ENCODE measurements at places on chromosomes 1 and 21. TPM values are rescaled to one million over a fixed set of nuclear protein-coding genes. Genes with fewer than 3 reads are reported as not detected.
A peak's percentile ranks its signal among the peaks of the same experiment; 100 is the strongest.

GRCh38 chr1:107523736-107524135 is 382.9 kb downstream of the NTNG1 start:
- no peak for DNase-seq

GRCh38 chr1:151546011-151546925 is 6.2 kb downstream of the TUFT1 start:
- no peak for DNase-seq

- no peak for DNase-seq
These were observed 41.5 kb downstream of the CHIA start for GRCh38 chr1:111332190-111332589.

DNA sequence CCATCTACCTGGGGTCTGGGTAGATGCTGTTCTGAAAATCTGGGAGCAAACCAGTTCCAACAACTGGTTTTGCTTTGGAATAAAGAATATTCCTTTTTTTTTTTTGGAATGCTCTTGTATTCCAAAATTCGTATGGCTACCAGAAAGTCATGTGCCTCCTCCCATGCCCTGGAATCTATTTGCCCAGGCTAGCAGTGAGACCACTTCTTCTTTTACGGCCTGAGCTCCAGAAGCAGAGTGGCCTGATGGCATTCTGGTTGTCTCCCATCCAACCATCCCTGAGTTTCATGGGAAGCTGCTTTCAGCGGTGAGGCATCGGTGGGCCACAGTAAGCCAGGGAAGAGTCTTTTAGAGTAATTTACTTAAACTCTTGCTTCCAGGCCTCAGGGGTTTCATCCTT is 113.4 kb upstream of the RAB4A start:
- DNase-seq = no peak

DNA sequence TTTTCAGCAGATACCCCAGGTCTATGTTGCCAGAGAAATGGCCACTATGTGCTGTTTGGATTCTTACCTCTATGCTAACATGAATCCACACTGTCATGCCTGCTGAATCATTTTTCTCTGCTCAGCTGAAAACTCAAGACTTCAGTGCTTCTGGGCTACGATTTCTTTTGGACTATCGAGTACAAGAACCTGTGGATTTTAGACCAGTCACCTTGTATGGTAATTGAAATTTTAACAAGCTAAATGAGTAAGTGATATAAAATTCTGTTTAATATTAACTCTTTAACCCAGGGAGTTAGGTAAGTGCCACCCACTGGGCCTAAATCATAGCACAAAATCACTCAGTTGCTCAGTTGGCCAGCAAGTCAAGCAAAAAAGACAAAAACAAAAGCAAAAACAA is 35.8 kb downstream of the LHX8 start:
- no peak for DNase-seq

- no peak for DNase-seq
These were observed 1.2 kb downstream of the GPR88 start for GRCh38 chr1:100538913-100539835.

DNA sequence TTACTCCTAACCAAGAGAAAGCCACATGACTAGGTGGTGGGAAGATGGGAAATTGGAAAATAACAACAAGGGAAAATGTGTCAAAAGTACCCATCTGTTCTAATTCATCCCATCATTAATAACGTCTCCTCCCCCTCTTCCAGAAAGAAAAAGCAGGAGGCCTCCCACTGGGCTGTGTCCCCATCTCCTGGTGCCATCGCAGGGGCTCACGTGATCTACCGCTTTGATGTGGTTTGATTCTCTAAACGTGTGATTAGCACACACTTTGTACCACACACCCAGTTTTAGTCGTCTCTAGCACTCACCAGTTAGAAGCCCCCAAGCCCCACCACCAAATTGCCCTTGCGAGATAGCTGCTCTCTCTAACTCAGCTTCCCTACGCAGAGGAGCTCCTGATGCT is 353.6 kb downstream of the RRAGC start:
- DNase-seq = no peak

DNA sequence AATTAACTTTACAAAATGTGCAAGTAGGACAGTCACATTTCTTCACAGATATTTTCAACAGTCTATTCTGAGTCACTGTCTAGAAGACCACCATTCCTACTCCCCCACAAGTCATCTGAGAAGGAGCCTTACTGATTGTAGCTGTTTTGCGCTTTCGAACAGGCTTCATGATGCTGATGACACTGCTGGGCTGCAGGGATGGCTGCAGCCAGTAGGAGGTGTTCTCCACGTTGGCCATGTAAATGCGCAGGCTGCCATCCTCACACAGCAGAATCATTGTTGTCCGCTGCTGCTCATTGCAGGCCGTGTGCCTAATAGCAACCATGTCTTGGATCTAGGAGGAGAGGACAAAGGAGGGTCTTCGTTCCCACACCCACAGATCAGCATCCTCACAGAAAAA is 56.9 kb downstream of the UBR4 start:
- no peak for DNase-seq

DNA sequence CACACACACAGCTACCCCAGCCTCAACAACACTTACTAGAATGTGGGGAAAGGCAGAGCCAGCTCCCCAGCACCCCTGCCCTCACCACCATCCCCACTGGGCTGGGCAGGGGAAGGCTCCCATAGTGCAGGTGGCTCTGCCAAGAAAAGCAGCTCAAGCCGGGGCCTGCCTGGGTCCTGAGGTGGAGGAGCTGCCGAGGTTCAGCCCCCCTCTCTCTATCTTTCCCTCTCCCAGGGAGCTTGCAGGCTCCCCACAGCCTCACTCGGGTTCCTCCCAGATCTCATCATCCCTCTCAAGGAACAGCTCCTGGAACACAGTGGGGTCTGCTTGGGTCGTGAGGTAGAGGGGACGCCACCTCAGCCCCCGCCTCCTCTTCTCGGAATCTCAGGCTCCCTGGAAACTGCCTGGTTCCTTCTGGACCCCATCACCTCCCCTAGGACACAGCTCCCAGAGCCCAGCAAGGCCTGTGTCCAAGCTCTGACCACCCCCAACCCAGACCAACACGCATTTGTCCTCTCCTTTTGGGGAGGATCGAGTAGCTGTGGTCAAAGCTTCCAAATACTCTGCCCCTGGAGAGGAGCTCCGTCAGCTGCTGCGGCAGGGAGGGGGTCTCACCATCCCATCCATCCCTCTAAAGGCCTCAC is 704 bp downstream of the S100A16 start:
- no peak for DNase-seq

DNA sequence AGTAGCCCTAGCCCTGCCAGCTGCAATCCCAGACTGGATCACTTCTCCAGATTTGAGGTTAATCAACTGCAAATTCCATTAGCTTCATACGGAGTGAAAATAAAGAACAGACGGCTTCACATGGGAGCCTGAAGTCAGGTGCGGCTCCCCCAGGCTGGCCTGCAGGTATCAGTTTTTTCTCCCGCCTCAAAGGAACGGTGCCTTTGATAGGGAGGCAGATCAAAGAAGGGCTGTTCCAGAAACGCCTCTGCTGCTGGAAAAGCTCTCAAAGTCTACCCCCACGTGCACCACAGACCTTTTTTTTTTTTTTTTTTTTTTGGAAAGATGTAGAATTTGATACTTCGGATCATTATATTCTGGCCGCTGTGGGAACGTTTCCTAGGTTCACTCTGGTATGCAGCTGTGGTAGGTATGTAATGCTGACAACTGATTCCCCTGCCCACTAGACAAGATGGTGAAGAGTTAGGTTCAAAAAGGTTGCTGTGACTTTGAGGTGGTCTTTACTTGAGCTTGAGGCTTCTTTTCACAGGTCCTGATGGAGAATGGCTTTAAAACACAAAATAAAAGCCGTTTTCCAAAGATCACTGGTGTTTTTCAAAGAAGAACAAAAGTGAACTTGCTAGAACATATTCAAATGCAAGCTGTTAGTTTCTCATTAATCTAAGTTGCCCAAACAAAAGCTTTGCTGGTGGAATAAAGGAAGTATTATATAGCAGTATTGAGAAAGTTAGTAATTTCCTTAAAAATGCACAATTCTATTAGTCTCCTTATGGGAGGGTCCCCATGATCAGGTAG is 189.0 kb upstream of the NFIA start:
- DNase-seq = no peak

- peak; percentile 59 for DNase-seq
These were observed 13.6 kb downstream of the THAP3 start for GRCh38 chr1:6638226-6638625.

DNA sequence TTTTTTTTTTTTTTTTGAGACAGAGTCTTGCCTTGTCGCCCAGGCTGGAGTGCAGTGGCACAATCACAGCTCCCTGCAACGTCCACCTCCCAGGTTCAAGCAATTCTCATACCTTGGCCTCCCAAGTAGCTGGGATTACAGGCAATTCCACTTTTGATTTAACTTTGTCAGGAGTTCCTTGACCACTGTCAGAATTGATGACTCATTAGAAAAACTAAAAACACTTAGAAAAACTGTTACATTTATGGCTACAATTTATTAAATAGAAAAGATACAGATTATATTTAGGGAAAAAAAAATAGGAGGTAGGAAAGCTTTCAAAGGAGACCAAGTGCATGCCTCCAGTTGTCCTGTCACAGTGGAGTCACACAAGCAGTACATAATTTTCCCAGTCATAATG is 20.0 kb downstream of the ZNF678 start:
- no peak for DNase-seq

GRCh38 chr1:62439652-62440371 is 3.0 kb downstream of the USP1 start:
- DNase-seq = no peak

The REN gene
- total RNA-seq = not detected

The ATAD3A gene
- total RNA-seq = 15.5 TPM

The OR2AK2 gene
- total RNA-seq = not detected

The OR6N1 gene
- total RNA-seq = not detected

The GOLT1A gene
- total RNA-seq = 4.6 TPM

The TSSK3 gene
- 1.4 TPM for total RNA-seq

The NADK gene
- 87.4 TPM for total RNA-seq

The PTPRU gene
- total RNA-seq = 32.5 TPM

The CHI3L2 gene
- total RNA-seq = 14.1 TPM

The AMY2A gene
- total RNA-seq = 1.3 TPM

The MAB21L3 gene
- total RNA-seq = 0.80 TPM

The UBL4B gene
- 0.29 TPM for total RNA-seq

The SOX13 gene
- total RNA-seq = 22.9 TPM

The MRPL24 gene
- 63.8 TPM for total RNA-seq

The RBP7 gene
- total RNA-seq = 37.5 TPM

The GUCA2A gene
- not detected for total RNA-seq

The RXFP4 gene
- not detected for total RNA-seq

The OR2T2 gene
- total RNA-seq = not detected

The DPYD gene
- total RNA-seq = 95.1 TPM

Data from breast epithelium (tissue), 4 donors.